Bronchial epithelial cell (primary cell): ENCODE measurements at places on chromosomes 7 and 10. TPM values are rescaled to one million over a fixed set of nuclear protein-coding genes. Genes with fewer than 3 reads are reported as not detected.

C10orf95 gene
- 2.9 and 6.3 TPM in 2 replicates for total RNA-seq

PCLO gene
- total RNA-seq, result 0.79 and 3.8 TPM in 2 replicates

NUTM2E gene
- total RNA-seq, result 0.13 TPM in 1 of 2 replicates, not detected in the other

MALRD1 gene
- not detected in 2 replicates for total RNA-seq

BAMBI gene
- total RNA-seq, result 8.7 and 28.5 TPM in 2 replicates

IKZF5 gene
- 1.9 and 2.1 TPM in 2 replicates for total RNA-seq

RSU1 gene
- total RNA-seq, result 25.0 and 30.0 TPM in 2 replicates

FAM24B gene
- 7.9 and 11.1 TPM in 2 replicates for total RNA-seq

GPRIN2 gene
- total RNA-seq, result 0.53 and 3.2 TPM in 2 replicates

ADIRF gene
- total RNA-seq, result 25.3 and 53.6 TPM in 2 replicates

CREB3L2 gene
- total RNA-seq, result 8.4 and 22.1 TPM in 2 replicates

ST7 gene
- 12.9 and 15.0 TPM in 2 replicates for total RNA-seq

PLEKHS1 gene
- not detected in 2 replicates for total RNA-seq

CAV2 gene
- 132 and 150 TPM in 2 replicates for total RNA-seq

NYAP1 gene
- under 0.01 and 0.64 TPM in 2 replicates for total RNA-seq

RAMP3 gene
- not detected in 2 replicates for total RNA-seq

AMPH gene
- total RNA-seq, result not detected in 2 replicates

COL26A1 gene
- not detected in 2 replicates for total RNA-seq

LRCH4 gene
- total RNA-seq, result 3.9 and 8.2 TPM in 2 replicates

PON1 gene
- not detected in 2 replicates for total RNA-seq

TLX1 gene
- total RNA-seq, result not detected in 2 replicates

FMC1 gene
- total RNA-seq, result 1.6 and 7.0 TPM in 2 replicates

AGMO gene
- under 0.01 and 0.26 TPM in 2 replicates for total RNA-seq

YWHAG gene
- 112 and 142 TPM in 2 replicates for total RNA-seq

PDE6C gene
- total RNA-seq, result not detected in 2 replicates

VPS50 gene
- 26.1 and 33.4 TPM in 2 replicates for total RNA-seq

TBX20 gene
- total RNA-seq, result under 0.01 TPM in 1 of 2 replicates, not detected in the other

IDI2 gene
- not detected in 2 replicates for total RNA-seq

OR2A12 gene
- not detected in 2 replicates for total RNA-seq

VIM gene
- 25.1 and 115 TPM in 2 replicates for total RNA-seq

MACROH2A2 gene
- total RNA-seq, result 11.3 and 11.5 TPM in 2 replicates

ETV1 gene
- 0.13 and 0.26 TPM in 2 replicates for total RNA-seq

SYT15 gene
- under 0.01 and 0.13 TPM in 2 replicates for total RNA-seq

H2BK1 gene
- total RNA-seq, result not detected in 2 replicates

BAG3 gene
- total RNA-seq, result 6.4 and 7.1 TPM in 2 replicates

CPA4 gene
- total RNA-seq, result 5.3 and 5.6 TPM in 2 replicates

IGF2BP3 gene
- 4.6 and 12.4 TPM in 2 replicates for total RNA-seq

KLF14 gene
- total RNA-seq, result under 0.01 TPM in 1 of 2 replicates, not detected in the other

ASCC1 gene
- 22.4 and 23.3 TPM in 2 replicates for total RNA-seq
